ENCODE measurements at places on chromosomes 5 and 9.
A peak's percentile ranks its signal among the peaks of the same experiment; 100 is the strongest.

- DNase-seq, result no peak
These were observed 12.7 kb upstream of the TMEM174 start for GRCh38 chr5:73160239-73160671.

GRCh38 chr9:134306636-134307600, 19.3 kb upstream of the RXRA start:
- no peak for DNase-seq

DNA sequence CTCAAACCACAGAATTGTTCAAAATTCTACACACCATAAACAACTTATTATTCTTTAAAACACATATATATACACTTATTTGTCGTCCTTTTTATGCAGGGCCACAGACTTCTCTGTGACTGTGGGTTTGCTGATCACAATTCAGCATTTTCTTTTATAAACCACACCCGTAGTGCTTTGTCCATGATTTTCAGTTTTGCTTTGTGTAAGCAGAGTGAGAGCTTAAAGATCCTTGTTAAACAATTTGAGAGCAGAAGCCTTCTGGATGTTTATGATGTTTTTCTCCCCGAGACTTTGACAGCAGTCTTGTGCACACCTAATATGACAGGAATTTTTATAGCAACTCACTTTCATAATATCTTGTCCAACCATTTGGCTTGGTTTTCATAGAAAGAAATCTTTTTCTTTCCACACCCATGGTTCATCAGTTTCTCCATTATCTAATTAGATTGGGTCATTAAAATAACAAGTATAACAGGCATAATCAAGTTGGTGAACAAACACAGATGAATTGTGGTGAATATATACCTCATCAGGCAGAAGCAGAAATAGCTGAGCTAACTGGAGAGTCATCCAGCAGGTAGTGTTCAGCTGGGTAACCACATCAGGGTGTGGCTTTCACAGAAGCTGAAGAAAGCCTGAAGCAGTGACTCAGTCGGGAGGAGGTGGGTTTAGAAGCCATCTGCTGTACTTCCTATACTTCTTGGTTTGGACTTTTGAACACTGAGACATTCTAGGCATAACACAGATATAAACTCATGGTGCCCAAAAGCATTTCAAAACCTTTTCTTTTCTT, 232.8 kb downstream of the DOCK8 start:
- DNase-seq, result no peak

- DNase-seq, result no peak
These were observed 609.4 kb downstream of the SLCO4C1 start for GRCh38 chr5:101686536-101687157.

DNA sequence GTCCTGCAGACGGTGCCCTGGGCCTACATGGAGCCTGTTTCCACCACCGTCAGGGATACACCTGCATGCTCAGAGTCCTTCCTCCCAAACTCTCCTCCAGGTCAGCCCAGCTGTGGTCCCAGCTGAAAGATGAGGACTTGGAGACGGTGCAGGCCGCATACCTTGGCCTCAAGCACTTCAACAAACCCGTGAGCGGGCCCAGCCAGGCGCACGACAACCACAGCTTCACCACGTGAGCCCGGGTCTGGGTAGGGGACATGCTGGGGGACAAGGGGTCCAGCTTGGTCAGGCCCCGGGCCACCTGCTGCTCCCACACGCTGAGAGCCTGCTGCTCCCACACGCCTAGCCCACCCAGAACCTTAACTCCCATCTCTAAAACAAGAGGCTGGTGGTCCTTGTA, 16.6 kb upstream of the CARD19 start:
- DNase-seq, result no peak

- DNase-seq, result no peak
These were observed 254.2 kb downstream of the TRIM32 start for GRCh38 chr9:116941266-116941665.

GRCh38 chr5:82329393-82329792, 51.2 kb upstream of the RPS23 start:
- no peak for DNase-seq

DNA sequence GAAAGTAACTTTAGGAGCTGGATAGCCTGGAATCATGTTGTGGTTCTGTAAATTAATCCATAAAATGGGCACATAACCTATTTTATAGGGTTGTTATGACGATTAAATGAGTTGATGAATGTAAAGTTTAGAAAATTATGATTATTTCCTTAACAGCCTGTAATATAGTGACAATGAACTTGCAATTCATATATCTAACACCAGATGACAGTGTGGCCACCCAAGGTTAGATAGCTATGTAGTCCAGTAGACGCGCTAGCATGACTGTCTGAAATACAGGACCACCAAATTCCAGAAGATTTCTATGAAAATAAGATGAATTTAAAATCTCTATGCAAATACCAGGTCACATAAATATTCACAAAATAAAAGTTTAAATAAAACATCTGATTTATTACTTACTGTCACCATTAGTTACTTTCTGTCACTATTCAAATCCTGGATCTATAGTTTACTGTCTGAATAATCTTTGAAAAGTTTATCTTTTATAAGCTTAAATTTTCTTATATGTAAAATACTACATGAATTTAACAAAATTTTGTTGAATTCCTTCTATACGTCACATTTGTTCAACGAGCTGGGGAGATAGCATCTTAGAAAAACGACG, 26.1 kb upstream of the MACIR start:
- DNase-seq, result peak; percentile 24

- no peak for DNase-seq
These were observed 226.1 kb downstream of the SLIT3 start for GRCh38 chr5:169074839-169075238.

Measured in CD14-positive monocyte (primary cell).